NCI-H524 (cell line): ENCODE measurements at places on chromosomes 3 and 15.

DNA sequence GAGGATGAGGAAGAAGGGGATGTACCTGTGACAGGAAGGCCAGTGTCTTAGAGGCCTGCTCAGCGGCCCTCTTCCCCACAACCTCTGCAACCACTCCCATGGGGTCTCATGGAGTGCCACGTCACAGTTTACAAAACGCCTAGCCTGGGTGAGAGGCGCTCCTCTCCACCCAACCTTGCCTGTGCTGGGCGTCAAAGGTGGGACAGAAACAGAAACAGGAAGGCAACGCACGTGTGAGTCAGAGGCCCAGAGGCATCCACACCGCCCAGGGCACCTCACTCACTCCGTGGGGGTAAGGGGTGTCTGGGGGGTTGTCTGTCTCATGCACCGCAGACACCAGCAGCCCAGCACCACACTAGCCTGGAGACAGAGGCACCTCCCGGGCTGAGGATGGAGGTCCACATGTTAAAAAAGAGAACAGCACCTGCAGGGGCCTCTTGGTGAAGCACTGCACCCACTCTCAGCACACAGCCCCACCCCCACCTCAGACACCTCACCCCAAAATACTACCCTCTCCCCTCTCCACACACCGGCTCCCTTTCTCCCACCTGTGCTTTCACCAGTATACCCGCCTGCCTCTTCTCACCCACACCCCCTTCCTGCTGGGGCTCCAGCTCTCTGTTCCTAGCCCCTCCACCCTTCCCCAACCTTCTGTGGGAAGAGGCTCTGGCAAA lies 4.7 kb upstream of the CALML4 start:
- no peak for DNase-seq

DNA sequence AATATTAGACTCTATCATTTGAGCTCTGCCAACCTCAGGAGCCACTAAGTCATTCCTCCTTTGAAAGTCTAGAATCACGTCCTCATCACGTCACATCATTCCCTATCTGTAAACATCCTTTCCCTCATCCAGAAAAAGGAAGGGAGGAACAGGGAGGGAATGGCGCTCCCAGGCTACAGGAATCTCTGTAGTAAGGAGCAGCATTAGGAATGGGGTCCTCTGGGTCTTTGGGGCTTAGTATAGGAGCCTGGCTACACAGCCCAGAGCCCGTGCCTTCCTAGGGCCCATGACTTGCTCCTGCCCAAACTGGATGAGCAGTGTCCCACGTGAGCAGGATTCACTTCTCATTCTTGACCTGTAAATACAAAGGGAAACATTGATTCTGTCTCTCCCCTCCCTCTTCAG lies 1.6 kb downstream of the TAGLN3 start:
- no peak for DNase-seq

GRCh38 chr3:133856316-133856715 lies 39.4 kb downstream of the RAB6B start:
- no peak for DNase-seq

- no peak for DNase-seq
These were observed 95.7 kb downstream of the RORA start for GRCh38 chr15:61133361-61133760.

- DNase-seq: no peak
These were observed 51.8 kb downstream of the GBE1 start for GRCh38 chr3:81709606-81710005.

GRCh38 chr3:108416111-108416869 lies 94.1 kb downstream of the MYH15 start:
- DNase-seq: no peak

DNA sequence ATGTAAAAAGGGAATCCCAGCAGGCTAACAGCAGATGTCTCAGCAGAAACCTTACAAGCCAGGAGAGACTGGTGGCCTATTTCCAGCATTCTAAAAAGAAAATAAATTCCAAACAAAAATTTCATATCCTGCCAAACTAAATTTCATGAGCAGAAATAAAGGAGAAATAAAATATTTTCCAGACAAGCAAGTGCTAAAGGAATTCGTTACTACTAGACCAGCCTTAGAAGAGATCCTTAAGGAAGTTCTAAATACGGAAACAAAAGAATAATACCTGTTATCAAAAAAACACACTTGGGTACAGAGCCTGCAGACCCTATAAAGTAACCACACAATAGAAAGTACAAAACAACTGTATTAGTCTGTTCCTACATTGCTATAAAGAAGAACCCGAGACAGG lies 41.4 kb downstream of the HDGFL3 start:
- no peak for DNase-seq

GRCh38 chr3:124770336-124771082 lies 40.3 kb downstream of the UMPS start:
- DNase-seq: peak; percentile 89

- no peak for DNase-seq
These were observed 47.3 kb downstream of the PLSCR2 start for GRCh38 chr3:146421819-146422759.
